ENCODE measurements at places on chromosomes 5 and 9. TPM values are rescaled to one million over a fixed set of nuclear protein-coding genes. Genes with fewer than 3 reads are reported as not detected.
A peak's percentile ranks its signal among the peaks of the same experiment; 100 is the strongest.

- no peaks in the 10 kb centered on the region for H3K36me3 ChIP-seq
- DNase-seq: no peak
- no peaks in the 10 kb centered on the region for H3K27me3 ChIP-seq
- peaks cover 11% of the 10 kb centered on the region for H3K4me1 ChIP-seq
Observed at GRCh38 chr5:142997591-142997990, 227.4 kb downstream of the ARHGAP26 start.

DNA sequence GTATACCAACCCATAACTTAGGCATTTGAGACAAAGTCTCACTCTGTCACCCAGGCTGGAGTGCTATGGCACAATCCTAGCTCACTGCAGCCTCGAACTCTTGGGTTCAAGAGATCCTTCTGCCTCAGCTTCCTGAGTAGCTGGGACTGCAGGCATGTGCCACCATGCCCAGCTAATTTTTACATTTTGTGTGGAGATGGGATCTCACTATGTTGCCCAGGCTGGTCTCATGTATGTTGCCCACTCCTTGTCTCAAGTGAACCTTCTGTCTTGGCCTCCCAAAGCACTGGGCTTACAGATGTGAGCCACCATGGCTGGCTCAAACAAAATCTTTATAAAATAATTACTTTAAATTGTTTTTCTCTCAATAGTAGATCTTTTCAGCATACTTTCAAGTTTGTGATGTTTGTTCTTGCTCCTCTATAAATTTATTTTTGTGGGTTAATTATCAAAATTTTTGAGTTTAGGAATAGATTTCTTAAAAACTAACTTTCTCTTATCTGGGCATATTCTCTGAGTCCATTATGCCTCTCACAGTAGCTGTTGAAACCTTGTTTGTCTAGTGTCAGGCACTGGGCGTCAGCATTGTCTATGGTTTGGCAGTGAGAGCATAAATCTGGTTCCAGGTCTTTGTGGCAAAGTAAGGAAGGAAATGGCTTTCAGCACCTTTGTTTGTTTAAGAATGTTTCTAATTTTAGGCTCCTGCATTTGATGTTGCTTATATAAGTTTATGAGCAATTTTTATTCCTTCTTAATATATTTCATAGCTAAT is 38.7 kb downstream of the NLN start:
- no peak overlapping the region for H3K27ac ChIP-seq
- no peaks in the 10 kb centered on the region for H3K27me3 ChIP-seq
- peak; percentile 69 for DNase-seq
- peaks cover 3% of the 10 kb centered on the region for H3K36me3 ChIP-seq
- no peak overlapping the region for H3K4me3 ChIP-seq

DNA sequence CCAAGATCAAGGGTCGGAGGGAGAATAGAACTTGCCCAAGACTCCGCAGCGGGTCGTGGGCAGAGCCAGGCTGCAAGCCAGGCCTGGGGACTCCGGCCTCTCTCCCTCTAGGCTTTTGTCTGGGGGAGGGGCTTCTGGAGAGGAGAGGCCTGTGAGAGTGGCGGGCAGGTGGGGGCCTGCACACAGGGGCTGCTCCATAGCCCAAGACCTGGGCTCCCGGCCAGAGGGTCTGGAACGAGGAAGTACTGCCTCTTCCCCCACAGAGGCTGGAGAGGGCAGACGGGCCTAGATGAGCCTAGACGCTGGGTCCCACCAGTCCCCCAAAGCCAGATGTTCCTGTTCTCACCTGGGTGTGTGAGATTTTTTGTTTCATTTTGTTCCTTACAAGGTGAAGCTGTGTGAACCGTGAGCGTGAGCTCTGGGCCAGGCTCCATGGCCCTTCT is 5.2 kb upstream of the ST6GALNAC6 start:
- DNase-seq: no peak
- peaks cover 12% of the 10 kb centered on the region for H3K36me3 ChIP-seq
- H3K4me1 ChIP-seq: peaks cover 50% of the 10 kb centered on the region
- no peaks in the 10 kb centered on the region for H3K27me3 ChIP-seq
- H3K4me3 ChIP-seq: peak overlapping the region; percentile 27

DNA sequence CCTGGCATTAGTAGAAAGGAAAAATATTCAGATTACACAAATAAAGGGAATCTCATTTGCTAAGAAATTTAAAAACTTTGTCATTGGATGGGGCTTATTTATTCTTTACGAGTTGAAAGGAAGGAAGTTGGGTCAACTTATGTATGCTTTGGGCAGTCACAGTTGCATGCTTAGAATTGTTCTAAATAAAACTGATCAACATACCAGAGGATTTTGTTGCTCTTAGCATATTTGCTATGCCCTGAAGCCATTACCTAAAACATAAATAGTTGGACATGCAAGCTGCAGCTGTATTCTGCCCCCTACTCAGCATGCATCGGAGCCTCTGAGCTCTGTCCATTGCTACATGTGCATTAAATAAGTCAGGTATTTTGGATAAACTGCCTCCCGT is 172.7 kb upstream of the MEF2C start:
- H3K4me3 ChIP-seq: no peak overlapping the region
- H3K27me3 ChIP-seq: no peaks in the 10 kb centered on the region
- no peaks in the 10 kb centered on the region for H3K4me1 ChIP-seq

GRCh38 chr5:83313436-83313835 is 158.1 kb upstream of the VCAN start:
- no peaks in the 10 kb centered on the region for H3K36me3 ChIP-seq
- no peak for DNase-seq
- no peaks in the 10 kb centered on the region for H3K4me1 ChIP-seq
- H3K27ac ChIP-seq: no peak overlapping the region

DNA sequence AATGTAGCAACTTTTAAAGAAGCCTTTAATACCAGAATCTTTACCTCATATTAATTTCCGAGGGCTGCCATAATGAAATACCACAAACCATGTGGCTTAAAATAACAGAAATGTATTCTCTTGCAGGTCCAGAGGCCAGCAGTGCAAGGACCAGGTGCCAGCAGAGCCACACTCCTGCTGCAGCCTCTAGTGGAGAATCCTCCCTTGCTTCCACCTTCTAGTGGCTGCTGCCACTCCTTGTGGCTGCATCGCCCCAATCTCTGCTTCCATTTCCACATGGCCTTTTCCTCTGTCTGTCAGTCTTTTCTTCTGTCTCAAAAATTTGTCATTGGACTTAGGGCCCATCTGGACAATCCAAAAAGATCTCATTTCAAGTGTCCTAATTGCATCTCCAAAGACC is 401.5 kb downstream of the EFNA5 start:
- no peaks in the 10 kb centered on the region for H3K36me3 ChIP-seq
- H3K27me3 ChIP-seq: no peaks in the 10 kb centered on the region
- no peak overlapping the region for H3K4me3 ChIP-seq
- DNase-seq: no peak

GRCh38 chr5:56160723-56161438 is 72.2 kb downstream of the ANKRD55 start:
- no peak overlapping the region for H3K4me3 ChIP-seq
- no peak for DNase-seq
- peaks cover 78% of the 10 kb centered on the region for H3K4me1 ChIP-seq
- peak overlapping the region; percentile 32 for H3K27ac ChIP-seq
- H3K27me3 ChIP-seq: no peaks in the 10 kb centered on the region
- H3K36me3 ChIP-seq: no peaks in the 10 kb centered on the region

- no peaks in the 10 kb centered on the region for H3K27me3 ChIP-seq
- no peak for DNase-seq
- H3K4me3 ChIP-seq: no peak overlapping the region
- no peaks in the 10 kb centered on the region for H3K36me3 ChIP-seq
- no peak overlapping the region for H3K27ac ChIP-seq
Observed at GRCh38 chr9:118578467-118578866, 790.8 kb downstream of the BRINP1 start.

- DNase-seq: no peak
- no peak overlapping the region for H3K4me3 ChIP-seq
- H3K27ac ChIP-seq: no peak overlapping the region
- H3K27me3 ChIP-seq: no peaks in the 10 kb centered on the region
- H3K36me3 ChIP-seq: no peaks in the 10 kb centered on the region
Observed at GRCh38 chr5:163534492-163535094, 29.2 kb downstream of the MAT2B start.

- DNase-seq: no peak
- H3K4me3 ChIP-seq: no peak overlapping the region
- H3K36me3 ChIP-seq: no peaks in the 10 kb centered on the region
- H3K27me3 ChIP-seq: no peaks in the 10 kb centered on the region
Observed at GRCh38 chr5:19853616-19854240, 134.3 kb downstream of the CDH18 start.

- no peak overlapping the region for H3K27ac ChIP-seq
- no peaks in the 10 kb centered on the region for H3K4me1 ChIP-seq
- DNase-seq: no peak
- H3K27me3 ChIP-seq: no peaks in the 10 kb centered on the region
Observed at GRCh38 chr5:91941588-91941987, 558.5 kb upstream of the ARRDC3 start.

DNA sequence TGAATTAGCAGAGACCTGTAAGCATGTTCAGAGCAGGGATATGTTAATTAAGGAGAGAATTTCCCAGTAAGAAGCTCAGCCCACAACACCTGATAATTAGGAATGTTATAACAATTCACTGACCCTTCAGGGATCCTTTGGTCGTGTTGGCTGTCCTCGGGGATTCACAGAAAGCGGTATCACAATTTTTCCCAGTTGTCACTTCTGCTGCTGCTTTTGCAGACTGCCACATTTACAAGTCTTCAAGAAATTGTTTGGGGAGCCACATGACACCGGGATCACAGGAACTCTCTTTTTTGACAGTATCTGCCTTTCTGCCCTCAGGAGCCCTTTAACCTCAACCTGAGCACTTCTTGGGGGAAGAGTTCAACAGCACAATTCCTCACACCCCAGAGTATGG is 265.5 kb downstream of the GLIS3 start:
- H3K4me1 ChIP-seq: no peaks in the 10 kb centered on the region
- H3K4me3 ChIP-seq: no peak overlapping the region
- DNase-seq: no peak
- H3K27ac ChIP-seq: no peak overlapping the region
- H3K36me3 ChIP-seq: no peaks in the 10 kb centered on the region

DNA sequence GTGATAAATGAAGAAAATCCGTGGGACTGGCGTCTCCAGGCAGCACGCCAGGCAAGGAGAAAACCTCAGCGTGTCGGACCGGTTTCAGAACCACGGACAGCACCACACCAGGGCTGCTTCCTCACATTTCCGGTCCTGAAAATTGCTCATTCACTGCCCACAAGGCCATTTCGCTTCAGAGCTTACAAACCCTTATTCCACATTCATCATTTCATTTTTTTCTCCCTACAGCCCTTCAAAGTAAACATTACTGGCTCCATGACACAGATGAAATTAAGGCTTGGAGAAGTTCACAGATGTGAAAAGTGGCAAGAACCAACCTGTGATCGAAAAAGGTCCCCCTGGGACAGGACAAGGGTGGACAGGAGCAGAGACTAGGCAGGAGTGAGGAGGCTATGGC is 1.5 kb upstream of the GPRIN1 start:
- no peak overlapping the region for H3K4me3 ChIP-seq
- DNase-seq: peak; percentile 71
- H3K27ac ChIP-seq: no peak overlapping the region
- peaks cover 31% of the 10 kb centered on the region for H3K27me3 ChIP-seq
- no peaks in the 10 kb centered on the region for H3K36me3 ChIP-seq

GRCh38 chr9:32384002-32384363 is 460 bp upstream of the ACO1 start:
- no peak for DNase-seq
- no peak overlapping the region for H3K27ac ChIP-seq
- peak overlapping the region; percentile 76 for H3K4me3 ChIP-seq

DNA sequence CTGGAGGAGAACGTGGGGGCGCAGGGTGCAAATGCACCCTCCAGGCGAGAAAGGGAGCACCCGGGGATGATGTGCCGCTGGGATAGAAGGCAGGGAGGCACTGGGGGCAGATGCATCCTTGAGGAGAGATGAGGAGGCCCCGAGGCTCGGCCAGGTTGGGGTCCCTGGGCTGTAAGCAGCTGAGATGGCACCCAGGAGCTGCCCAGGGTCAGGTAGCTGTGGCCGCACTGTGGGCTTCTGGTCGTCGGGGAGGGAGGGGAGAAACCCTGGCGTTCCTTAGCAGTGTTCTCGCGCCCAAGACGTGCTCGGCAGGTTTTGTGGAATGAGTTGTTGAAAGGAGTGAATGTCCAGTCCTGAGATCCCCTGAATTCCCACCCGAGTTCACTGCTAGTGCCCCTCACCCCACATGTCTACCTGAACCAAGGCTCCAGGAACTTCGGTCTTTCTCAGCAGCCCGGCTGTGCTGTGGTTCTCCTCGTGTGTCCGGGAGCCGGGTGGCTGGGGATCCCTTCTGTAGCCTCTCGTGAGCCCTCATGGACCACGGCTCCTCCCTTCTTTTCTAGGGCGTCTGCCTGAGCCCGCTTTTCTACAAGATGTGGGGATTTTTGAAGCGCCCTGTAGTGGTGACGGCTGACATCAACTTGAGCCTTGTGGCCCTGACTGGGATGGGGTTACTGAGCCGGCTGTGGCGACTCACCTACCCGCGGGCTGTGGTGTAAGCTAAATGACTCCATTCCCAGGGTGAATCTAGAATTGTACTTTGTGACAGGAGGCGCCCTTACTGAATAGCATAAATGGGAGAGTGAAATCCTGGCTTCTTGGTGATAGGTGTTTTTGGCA is 1.1 kb downstream of the POMT1 start:
- peak overlapping the region; percentile 88 for H3K4me3 ChIP-seq
- peak; percentile 13 for DNase-seq

GRCh38 chr9:126043681-126044080 is 282.9 kb upstream of the MVB12B start:
- no peaks in the 10 kb centered on the region for H3K4me1 ChIP-seq
- H3K27me3 ChIP-seq: peaks cover 5% of the 10 kb centered on the region
- no peak overlapping the region for H3K4me3 ChIP-seq
- no peak overlapping the region for H3K27ac ChIP-seq

GRCh38 chr5:16937503-16938161 is 1.5 kb upstream of the MYO10 start:
- H3K27ac ChIP-seq: no peak overlapping the region
- H3K27me3 ChIP-seq: peaks cover 46% of the 10 kb centered on the region
- no peak for DNase-seq
- no peaks in the 10 kb centered on the region for H3K36me3 ChIP-seq
- H3K4me1 ChIP-seq: peaks cover 5% of the 10 kb centered on the region

GRCh38 chr5:154388842-154389241 is 57.0 kb upstream of the SAP30L start:
- no peak overlapping the region for H3K4me3 ChIP-seq
- H3K27me3 ChIP-seq: no peaks in the 10 kb centered on the region
- H3K4me1 ChIP-seq: peaks cover 4% of the 10 kb centered on the region

The GNA14 gene
- 1.4 TPM for polyA plus RNA-seq

The KLHL9 gene
- 14.4 TPM for polyA plus RNA-seq

The OSMR gene
- 32.0 TPM for polyA plus RNA-seq

The FRMD3 gene
- polyA plus RNA-seq: 1.3 TPM

The SPATA31E1 gene
- 0.02 TPM for polyA plus RNA-seq

The TLX3 gene
- 0.05 TPM for polyA plus RNA-seq

The C9orf85 gene
- 18.8 TPM for polyA plus RNA-seq

The AIF1L gene
- polyA plus RNA-seq: 4.4 TPM

The LCN2 gene
- polyA plus RNA-seq: 31.9 TPM
